ENCODE measurements at places on chromosomes 1 and 21.
A peak's percentile ranks its signal among the peaks of the same experiment; 100 is the strongest.

DNA sequence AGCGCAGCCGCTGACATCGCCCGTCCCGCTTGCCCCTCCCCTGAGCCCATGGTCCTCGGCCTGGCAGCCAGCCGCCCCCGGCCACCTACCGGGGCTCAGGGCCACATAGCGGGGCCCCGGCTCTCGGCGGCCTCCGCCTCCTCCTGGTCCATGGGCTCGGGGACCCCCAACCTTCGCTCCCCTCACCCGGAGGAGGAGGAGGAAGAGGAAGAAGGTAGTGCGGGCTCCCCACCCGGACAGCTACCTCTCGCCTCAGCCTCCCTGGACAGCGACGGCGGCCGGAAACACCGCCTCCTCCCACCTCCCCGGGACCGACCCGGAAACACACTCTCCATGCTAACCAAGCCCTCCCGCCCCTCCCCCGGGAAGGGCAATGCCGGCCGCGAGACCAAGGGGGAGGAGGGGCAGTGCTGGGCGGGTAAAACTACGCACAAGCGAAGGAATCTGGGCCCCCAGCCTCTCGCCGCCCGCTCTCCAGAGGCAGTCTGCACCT lies at the start of gene KIAA0319L:
KIAA0319L (minus strand) TSS at position 286 of the 493 bp plus-strand sequence. CDS start 2,912 bp downstream, outside the sequence.
- DNase-seq, result no peak

DNA sequence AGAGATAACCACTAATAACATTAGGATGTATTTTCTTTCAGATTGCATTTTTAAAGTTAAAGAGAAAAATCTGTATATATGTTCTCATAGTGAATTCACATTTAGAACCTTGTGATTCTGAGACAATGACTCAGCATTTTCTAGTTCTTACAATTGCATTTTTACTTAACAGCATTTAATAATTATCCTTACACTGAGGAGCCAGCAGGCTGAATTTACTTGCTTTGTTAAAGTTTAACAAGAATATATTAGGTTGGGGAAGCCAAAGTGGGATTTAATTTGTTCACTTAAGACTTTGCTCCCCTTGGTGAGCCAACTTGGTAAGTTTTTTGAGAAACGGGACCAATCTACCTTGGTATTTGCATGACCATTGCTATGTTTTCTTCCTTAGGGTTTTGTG lies 4.5 kb downstream of the PATJ start:
- DNase-seq, result peak; percentile 35

DNA sequence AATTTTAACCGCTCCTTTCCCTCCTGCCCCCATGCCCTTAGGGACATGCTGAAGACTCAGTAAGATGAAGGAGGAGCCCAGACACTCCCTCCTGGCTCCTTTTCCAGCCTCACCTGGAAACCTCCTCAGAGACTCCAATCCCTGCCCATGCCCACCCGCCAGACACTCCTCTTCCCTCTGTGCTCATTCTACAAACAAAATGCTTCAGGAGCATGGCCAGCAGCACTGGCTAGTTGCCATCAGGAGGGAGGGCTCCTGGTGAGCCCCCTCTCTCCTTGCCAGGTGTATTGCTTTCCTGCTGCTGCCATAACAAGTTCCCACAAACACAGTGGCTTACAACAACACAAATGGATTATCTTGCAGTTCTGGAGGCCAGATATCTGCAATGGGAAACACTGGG lies 126.1 kb downstream of the PSMG1 start:
- DNase-seq, result no peak

- no peak for DNase-seq
Measured at GRCh38 chr1:225689882-225690459, 37.0 kb upstream of the ENAH start.

DNA sequence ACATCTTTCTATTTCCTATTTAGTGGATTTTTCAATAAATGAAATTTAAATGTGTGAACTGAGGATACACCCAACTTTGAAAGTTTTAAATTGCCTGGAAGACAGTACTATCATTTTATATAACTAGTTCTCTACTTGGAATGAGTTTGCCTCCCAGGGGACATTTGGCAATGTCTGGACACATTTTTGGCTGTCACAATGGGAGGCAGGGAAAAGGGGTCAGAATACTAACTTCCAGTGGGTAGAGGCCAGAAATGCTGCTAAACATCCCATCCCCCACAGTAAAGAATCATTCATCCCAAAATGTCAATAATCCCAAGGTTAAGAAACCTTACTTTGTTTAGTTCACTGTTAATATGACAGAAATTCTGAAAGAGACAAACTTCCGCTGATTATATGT lies 13.2 kb upstream of the NRAS start:
- no peak for DNase-seq

GRCh38 chr1:49048188-49048587 lies 271.5 kb upstream of the BEND5 start:
- DNase-seq, result no peak

- peak; percentile 36 for DNase-seq
Measured at GRCh38 chr1:183273300-183273699, 87.2 kb downstream of the LAMC2 start.

DNA sequence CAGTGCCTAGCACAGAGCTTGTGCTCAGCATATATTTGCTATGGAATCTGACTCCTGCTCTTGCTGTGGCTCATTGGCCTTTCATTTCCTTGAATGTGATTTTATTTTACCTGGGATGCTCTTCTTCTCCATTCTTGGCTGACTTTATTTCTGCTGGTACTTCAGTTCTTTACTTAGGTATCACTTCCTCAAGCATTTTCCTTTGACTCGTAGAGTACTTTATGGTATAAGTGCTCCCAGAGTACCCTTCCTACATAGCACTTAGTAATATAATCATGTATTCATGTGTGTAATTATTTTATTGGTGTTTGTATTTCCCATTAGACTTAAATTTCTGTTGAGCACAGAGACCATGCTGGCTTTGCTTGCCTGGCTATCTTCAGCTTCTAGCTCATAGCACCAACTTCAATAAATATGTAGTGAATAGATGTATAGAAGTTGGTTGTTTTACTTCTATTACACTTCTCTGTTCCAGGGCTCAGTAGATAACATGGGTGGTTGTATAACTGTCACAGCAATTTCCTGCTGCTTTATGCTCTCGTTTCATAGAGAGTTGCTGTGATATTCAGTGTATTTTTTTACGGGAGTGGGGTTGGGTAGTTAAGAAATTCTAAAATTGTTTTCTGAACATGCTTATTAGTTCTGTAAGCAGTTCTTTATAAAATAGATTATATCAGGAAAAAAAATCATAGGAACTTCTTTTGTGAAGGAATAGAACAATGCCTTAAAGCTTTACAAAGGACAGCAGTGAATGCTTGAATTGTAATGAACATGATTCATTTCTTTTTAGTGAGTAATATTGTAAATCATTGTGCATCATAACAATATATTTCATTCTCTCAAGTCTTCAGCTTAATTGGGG lies 112.2 kb downstream of the NEK7 start:
- DNase-seq, result no peak

GRCh38 chr1:176605176-176605575 lies 142.2 kb downstream of the PAPPA2 start:
- peak; percentile 62 for DNase-seq

DNA sequence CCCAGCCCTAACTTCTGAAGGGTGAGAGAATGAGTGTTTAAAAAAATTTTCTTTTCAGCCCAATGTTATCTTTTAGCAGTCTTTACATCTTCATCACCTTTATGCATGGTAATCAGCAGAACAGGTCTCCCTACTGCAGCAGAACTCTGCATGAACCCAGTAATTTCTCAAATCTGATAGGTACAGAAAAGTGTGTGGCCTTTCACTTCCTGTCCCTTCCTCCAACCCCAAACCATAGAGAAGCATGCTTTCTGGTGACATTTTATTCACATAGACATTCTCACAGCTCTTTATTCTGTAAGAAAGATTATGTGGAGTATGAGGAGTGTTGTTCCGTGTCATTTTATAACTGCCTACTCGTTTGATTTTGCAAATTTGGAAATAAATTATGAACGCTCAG lies 68.6 kb downstream of the RPAP2 start:
- DNase-seq, result no peak

DNA sequence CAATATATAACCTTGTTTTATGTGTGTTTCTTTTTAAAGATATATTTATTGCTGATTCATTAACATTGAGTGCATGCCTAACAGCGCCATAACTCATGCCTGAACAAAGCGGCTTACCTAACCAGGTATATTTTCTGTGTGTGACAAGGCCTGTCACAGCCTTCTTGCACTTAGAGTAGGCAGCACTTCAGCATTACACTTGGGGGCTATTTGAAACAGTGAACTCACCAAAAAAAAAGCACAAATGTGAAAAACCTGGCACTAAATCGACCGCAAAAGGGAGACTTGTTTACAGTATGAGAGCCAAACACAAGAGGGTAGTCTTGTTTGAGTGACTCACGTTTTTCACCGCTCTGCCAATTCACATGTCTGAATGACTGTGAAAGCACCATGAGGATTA lies 111.7 kb downstream of the DISP1 start:
- DNase-seq, result peak; percentile 68

DNA sequence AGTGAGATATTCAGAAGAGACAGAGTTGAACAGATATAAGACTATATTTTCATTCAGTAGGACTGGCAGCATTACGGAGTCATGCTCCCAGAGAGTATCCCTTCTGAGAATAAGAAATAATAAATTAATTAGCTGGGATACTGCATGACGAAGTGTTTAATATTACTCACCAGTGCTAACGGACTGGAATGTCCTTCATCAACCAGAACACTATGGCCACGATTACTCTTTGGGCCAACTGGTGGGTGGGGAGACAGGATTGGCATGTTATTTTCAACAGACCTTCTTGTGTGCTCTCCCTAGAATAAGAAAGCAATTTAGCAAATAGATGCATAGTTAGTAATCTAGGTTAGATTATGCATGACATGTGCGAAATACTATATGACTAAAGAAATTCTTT lies 32.4 kb downstream of the ERICH3 start:
- no peak for DNase-seq

- no peak for DNase-seq
Measured at GRCh38 chr1:74856174-74856573, 123.2 kb downstream of the TYW3 start.

DNA sequence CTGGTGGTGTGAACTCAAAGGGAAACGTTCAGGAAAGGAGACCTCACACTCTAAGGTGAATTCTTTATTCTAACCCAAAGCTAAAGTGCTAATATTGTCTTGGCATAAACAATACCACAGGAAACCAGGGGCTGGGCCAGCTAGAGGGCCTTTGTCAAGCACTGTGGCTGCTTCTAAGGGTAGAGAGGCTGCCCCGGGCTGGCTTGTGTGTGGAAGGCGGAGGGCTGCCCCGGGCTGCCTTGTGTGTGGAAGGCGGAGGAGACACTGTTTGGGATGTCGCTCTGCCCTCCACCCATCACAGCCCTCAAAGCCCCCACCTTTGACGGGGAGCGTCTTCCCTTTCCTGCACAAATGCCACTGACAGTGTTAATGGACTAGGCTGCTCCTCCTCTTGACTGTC lies 216.8 kb downstream of the TOMM20 start:
- DNase-seq, result no peak

DNA sequence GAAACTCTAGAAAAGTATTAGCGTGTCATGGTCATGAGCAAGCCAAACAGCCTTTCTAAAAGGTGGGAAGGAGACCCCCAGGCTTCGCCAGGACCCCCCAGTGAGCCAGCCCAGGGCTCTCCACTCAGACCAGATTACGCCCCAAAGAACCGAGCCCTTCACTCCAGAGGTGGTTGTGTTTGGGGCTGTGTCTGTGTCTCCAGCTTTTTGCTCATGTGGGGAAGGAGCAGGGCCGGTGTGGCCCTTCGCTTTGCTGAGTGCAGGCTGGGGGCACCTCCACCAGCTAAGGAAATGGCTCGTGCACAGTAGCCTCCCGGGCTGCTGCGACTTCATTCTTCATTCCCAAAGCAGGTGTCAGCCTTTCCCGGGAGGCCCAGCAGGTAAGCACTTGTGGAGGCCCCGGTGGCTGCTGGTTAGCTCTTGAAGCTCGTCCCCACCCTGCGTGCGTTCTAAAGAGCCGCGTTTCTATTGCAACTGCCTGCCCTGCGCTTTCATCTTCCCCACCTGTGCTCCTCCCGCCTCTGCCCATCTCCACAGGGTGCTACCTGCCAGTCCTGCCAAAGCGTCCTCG lies 531 bp downstream of the TSPEAR start:
- no peak for DNase-seq

DNA sequence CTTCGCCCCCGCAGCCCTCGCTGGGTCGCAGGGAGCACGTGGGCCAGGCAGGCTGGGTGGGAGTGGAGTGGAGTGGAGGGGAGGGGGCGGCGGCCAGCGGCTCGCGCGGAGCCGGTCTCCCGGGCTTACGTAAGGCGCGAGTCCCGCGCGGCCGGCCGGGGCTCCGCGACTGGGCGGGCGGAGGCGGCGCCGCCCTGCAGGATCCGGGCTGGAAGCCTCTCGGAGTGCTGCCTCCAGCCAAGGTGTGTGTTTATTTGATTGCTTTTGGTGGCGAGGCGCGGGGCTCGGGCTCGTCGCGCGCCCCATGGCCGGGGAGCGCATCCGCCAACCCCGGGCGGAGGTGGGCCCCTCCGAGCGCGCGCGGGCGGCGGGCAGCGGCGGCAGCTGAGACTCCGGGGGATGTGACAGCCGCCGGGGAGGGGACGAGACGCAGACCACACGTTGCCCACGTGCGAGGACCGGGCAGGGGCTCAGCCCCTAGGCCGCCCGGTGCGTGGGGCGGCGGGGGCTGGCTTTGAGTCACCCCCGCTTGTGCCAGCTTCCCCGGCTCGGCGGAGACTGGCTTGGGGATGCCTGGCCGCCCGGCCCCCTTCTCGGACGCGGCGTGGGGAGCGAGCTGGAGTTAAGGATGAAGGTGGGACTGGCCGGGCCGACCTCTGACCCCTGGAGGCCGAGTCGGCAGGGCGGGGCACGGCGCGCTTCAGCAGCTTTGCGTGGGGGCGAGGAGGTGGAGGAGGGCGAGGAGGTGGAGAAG lies 402 bp upstream of the AK4 start:
- DNase-seq, result peak; percentile 36

DNA sequence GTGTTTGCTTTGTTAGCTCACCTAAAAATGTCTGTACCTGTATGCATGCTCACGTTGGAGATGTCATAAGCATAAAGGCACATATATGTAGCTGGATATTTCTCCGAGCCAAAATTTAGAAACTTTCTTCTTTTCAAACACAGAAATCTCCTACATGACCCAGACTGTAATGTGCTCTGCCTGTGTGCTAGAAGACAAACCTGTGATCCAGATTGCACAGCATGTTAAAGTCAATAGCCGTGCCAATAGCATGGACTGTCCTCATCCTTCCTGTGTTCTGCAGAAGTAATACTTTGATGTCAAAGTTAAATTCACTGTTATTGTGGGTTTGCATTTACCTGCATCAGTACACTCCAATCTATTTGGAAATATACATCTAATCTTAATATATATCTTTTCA lies 346.2 kb upstream of the ZRANB2 start:
- no peak for DNase-seq
